ENCODE measurements at places on chromosomes 7 and 10.

DNA sequence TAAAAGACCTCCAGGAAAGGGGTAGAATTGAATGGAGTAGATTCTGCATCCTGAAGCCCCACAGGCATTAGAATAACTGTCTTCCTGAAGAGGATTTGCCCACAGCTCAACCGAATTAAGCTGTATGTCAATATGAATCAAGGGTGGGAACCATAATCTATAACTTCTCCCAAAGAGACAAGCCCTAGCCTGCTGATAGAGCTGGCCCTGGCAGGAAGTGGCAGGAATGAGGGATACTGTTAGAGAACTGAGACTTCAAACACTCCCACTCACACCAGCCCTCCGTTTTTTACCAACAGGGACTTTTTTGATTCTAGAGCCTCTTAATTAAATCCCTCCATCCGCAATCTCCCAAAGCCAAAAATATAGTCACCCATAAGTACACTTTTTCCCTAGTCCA lies 12.2 kb upstream of the DUSP5 start:
- DNase-seq, result no peak

- no peak for DNase-seq
These were observed 38.7 kb upstream of the RET start for GRCh38 chr10:43037942-43038782.

DNA sequence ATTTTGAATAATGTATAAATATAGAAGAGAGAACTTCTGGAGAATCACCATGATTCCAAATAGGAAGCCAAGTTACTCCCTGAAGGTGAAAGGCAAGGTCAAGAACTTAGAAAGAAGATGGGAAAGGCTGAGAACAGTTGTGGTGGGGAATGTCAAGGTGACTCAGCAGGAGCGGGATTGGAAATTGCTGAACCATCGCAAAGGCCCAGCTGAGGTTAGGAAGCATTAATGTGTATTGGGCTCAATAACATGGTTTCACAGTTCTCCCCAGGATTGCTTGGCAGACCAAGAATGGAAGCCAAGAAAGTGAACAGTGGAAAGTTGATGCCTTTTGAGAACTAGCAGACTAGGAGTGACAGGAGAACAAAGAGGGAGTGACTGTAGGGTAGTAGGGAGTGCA lies 133.3 kb downstream of the VTI1A start:
- DNase-seq, result no peak

DNA sequence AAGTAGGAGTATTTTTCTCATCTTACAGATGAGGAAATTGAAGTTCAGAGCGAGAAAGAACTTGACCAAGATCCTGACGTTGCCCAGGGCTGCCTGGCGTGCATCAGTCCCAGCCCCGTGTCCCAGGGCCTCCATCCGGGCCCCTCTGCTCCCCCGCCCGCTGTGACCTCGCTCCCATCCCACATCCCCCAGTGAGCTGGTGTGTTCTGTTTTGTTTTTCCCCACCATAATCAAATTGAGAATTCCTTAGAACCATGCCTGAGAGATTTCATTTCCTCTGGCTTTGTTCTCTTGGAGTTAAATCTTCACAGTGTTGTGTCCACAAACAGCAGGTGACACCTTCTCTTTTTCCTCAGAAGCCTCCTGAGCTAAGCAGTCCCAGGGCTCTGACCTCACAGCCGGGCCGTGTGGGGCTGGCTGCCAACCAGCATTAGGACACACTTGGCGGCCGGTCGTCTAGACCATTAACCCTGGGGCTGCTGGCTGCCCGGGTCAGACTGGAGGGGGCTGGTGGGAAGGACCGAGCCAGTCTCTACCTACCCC lies 44.3 kb downstream of the PFKP start:
- no peak for DNase-seq
